ENCODE measurements at places on chromosomes 2 and 18. TPM values are rescaled to one million over a fixed set of nuclear protein-coding genes. Genes with fewer than 3 reads are reported as not detected.

DPY30 gene
- 68.8 TPM for total RNA-seq

NETO1 gene
- total RNA-seq = not detected

SNORC gene
- 2.1 TPM for total RNA-seq

UNC80 gene
- not detected for total RNA-seq

GYPC gene
- 173 TPM for total RNA-seq

CEP76 gene
- total RNA-seq = 11.9 TPM

DNA sequence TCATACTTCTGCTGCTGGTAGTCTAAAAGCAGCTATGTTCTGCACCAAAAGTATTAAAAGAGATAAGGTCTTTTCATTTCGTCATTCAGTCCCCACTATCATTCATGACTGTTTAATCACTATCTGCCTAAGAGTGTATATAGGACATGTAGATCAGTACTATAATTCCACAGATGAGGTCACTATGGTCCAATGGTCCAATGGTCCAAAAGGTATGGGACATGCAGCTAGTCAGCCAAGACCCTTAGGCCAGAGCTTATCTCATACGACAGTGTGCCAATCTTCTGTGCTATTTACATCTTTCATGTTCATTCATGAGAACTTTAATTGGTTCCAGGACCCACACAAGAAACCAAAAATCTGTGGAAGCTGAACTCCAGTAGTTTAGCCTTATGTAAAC, 42.6 kb upstream of the SDC1 start:
- DNase-seq = no peak

DNA sequence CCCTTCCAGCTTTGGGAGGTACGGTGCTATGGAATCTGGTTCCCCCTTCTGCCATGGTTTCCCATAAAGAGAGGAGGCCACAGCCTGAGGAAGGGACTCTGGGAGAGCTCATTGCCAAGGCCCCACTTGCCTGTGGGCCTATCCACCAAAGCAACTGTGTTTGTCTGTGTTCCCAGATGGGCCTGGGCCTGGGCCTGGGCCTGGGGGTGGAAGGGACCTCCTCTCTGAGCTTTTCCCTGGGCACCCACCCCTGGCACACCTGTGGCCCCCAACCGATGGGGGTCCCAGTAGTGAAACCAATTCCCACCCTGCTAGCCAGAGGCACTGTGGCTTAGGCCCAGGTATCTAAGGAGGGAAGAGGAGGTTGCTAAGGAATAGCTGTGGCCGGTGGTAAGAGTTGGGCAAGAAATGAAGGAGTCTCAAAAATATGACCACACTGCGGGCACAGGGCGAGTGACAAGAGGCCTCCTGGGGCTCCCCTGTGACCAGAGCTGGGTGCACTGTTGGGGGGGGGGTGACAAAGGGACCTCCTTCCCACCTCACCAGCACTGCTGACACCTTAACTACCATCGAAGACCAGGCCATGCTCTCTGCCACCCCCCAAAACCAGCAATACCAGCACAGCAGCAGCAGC, 4.9 kb upstream of the DUSP2 start:
- DNase-seq = no peak

DNA sequence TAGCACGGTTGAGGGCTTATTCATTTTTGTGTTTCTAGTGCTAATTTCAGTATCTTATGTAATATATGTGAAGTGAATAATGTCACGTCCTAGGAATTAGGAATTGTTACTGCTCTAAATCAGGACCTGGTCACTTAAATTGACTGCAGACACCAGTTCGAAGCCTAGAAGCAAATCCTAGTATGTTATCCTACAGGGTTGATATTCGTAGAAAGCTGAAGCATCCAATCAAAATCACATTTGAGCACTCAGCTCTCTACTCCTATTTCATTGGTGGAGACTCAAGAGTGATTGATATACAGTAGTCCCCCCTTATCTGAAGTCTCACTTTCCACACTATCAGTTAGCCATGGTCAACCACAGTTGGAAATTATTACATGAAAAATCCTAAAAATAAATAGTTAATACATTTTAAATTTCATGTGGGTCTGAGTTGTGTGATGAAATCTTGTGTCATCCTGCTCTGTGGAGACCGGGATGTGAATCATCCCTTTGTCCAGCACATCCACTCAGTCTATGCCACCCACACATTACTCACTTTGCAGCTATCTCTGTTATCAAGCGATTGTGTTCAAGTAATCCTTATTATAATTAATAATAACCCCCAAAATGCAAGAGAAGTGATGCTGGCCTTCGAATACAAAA, 35.2 kb upstream of the SCN9A start:
- DNase-seq = no peak

- no peak for DNase-seq
Measured at GRCh38 chr2:240351088-240351741, 84.2 kb upstream of the GPC1 start.

DNA sequence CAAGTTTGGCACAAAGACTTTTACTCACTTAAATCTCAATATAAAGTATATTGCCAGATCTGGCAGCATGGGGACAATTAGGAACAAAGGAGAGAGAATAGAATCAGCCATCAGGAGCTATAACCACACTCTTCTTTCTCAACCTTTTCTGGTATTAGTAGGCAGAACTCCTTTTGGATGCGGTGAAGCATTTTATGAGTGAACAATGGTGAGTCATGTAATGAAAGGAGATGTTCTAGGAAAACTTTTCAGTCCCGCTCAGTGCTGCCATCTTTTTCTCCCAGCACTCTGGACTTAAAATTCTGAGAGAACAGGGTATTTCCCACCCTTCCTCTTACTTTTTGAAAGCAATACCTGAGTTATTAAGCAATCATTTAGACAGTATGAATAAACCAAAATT, 32.2 kb downstream of the PLEKHA3 start:
- no peak for DNase-seq

DNA sequence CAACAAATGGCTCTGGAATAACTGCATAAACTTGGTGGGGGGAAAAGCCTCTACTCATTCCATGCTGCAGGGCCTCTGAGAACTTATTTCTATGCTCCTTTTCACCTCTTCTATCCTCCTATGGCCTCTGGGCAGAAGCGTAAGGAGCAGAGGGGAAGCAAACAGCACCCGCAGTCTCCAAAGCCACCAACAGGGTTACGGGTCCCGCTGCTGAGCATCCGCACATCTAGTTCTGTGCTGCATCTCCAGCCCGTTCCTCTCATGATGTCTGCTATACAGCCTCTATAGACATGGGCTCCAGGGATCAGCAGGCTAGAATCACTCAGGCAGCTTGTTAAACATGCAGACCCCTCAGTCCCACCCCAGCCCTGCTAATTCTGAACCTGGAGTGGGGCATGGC, 25.9 kb downstream of the PSTPIP2 start:
- DNase-seq = no peak

GRCh38 chr2:212195626-212196025, 343.0 kb downstream of the ERBB4 start:
- no peak for DNase-seq

GRCh38 chr2:79512442-79513401, at the start of gene CTNNA2:
TSS of gene CTNNA2 (plus strand) at chr2:79513051.
- DNase-seq = peak; percentile 32

- no peak for DNase-seq
Measured at GRCh38 chr2:191656391-191656790, 21.5 kb upstream of the NABP1 start.

DNA sequence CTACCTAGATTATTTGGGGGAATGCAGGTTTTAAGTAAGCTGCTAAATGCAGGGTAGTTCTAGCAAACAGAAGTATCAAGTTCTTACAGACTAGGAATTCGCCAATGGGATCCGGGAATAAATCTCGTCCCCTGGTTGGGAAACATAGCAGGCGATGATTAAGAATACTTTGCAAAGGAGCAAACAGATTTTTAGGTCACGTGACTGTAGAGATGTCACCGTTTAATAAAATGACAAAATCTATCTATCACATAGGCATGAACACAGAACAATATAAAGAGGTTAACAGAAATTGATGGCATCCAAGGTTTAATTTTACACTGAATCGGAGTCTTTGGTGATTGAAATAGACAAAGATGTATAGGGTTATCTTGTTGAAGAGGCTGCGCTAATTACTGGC, 664.1 kb downstream of the BCL11A start:
- no peak for DNase-seq

DNA sequence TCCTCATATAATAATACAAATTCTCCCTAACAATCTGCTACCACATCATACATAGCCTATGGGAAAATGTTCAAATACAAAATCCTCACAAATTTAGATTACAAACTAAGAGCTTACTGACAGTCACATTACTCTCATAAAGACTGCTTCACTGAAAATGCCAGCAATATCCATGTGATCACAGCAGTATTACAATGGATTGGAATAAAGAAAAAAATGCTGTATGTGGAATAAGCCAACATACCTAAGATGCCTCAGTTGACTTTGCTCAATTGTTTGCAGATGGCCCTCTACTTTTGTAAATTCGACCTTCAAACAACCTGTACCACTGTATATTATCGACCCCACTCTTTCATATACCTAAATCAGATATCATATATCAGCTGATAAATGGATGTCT, 88.7 kb downstream of the DYM start:
- DNase-seq = no peak
